ENCODE measurements at places on chromosomes 1 and 21. TPM values are rescaled to one million over a fixed set of nuclear protein-coding genes. Genes with fewer than 3 reads are reported as not detected.

The B3GALT2 gene
- 0.28 TPM for polyA plus RNA-seq

The WNT2B gene
- 2.2 TPM for polyA plus RNA-seq

The FAM131C gene
- 0.45 TPM for polyA plus RNA-seq

The UMODL1 gene
- polyA plus RNA-seq, result 0.12 TPM

The HSPA6 gene
- polyA plus RNA-seq, result 1.2 TPM

The ENAH gene
- 6.9 TPM for polyA plus RNA-seq

The DOP1B gene
- polyA plus RNA-seq, result 9.2 TPM

The TMEM61 gene
- polyA plus RNA-seq, result 0.84 TPM

The ANGPTL3 gene
- polyA plus RNA-seq, result not detected

The ADAMTS4 gene
- polyA plus RNA-seq, result 1.1 TPM

The OVAAL gene
- not detected for polyA plus RNA-seq

The LAMC2 gene
- 4.2 TPM for polyA plus RNA-seq

The AQP10 gene
- not detected for polyA plus RNA-seq

The KRTAP19-7 gene
- polyA plus RNA-seq, result not detected

The FAM110D gene
- 0.94 TPM for polyA plus RNA-seq

The PLXNA2 gene
- polyA plus RNA-seq, result 12.6 TPM

The KCNJ15 gene
- polyA plus RNA-seq, result 5.6 TPM

The HHAT gene
- polyA plus RNA-seq, result 1.8 TPM

The SH3BGR gene
- 4.9 TPM for polyA plus RNA-seq

The HSD3B1 gene
- polyA plus RNA-seq, result not detected

The PTP4A2 gene
- polyA plus RNA-seq, result 40.6 TPM

The VN1R5 gene
- polyA plus RNA-seq, result not detected

The RGL1 gene
- polyA plus RNA-seq, result 1.6 TPM

The RAD54L gene
- 6.1 TPM for polyA plus RNA-seq

The GCSAML gene
- polyA plus RNA-seq, result 0.06 TPM

The KCNJ9 gene
- not detected for polyA plus RNA-seq

The VHLL gene
- not detected for polyA plus RNA-seq

The SUCO gene
- polyA plus RNA-seq, result 10.9 TPM

The TTC13 gene
- polyA plus RNA-seq, result 7.6 TPM

The RGS4 gene
- polyA plus RNA-seq, result 0.39 TPM

The CFHR4 gene
- polyA plus RNA-seq, result not detected

The RHD gene
- not detected for polyA plus RNA-seq

The MECR gene
- 11.8 TPM for polyA plus RNA-seq

The ATP6V1G3 gene
- polyA plus RNA-seq, result not detected

The GDAP2 gene
- 2.5 TPM for polyA plus RNA-seq

The LCK gene
- 2.3 TPM for polyA plus RNA-seq

The PROK1 gene
- 0.53 TPM for polyA plus RNA-seq

The LIN9 gene
- polyA plus RNA-seq, result 2.0 TPM

The MMP23B gene
- polyA plus RNA-seq, result 0.91 TPM

The DAB1 gene
- polyA plus RNA-seq, result 0.04 TPM

The IFI6 gene
- 9.6 TPM for polyA plus RNA-seq

The RGS16 gene
- polyA plus RNA-seq, result 1.5 TPM

The RPS8 gene
- 3,063 TPM for polyA plus RNA-seq

The FABP3 gene
- polyA plus RNA-seq, result 2.6 TPM

The LCE2C gene
- polyA plus RNA-seq, result not detected

The CD48 gene
- polyA plus RNA-seq, result 3.3 TPM

The TLCD4 gene
- 0.37 TPM for polyA plus RNA-seq

All from esophagus (tissue), 2 donors.